Muscle of leg (tissue), 16 donors: ENCODE measurements at places on chromosomes 1 and 21. TPM values are rescaled to one million over a fixed set of nuclear protein-coding genes. Genes with fewer than 3 reads are reported as not detected.
A peak's percentile ranks its signal among the peaks of the same experiment; 100 is the strongest.

Gene SLC45A3
- total RNA-seq = 2.3 TPM

Gene RNPC3
- 13.2 TPM for total RNA-seq

Gene CFAP74
- total RNA-seq = not detected

Gene PAQR7
- total RNA-seq = 5.8 TPM

Gene TRPM2
- total RNA-seq = 0.89 TPM

Gene RBP7
- 5.7 TPM for total RNA-seq

Gene OLIG1
- 0.13 TPM for total RNA-seq

Gene KCNJ9
- total RNA-seq = 0.09 TPM

Gene KRTAP13-4
- not detected for total RNA-seq

Gene ZBTB8A
- 10.6 TPM for total RNA-seq

Gene SHC1
- 69.9 TPM for total RNA-seq

Gene CLCNKB
- 0.40 TPM for total RNA-seq

Gene KCNC4
- total RNA-seq = 2.7 TPM

Gene AADACL4
- 0.04 TPM for total RNA-seq

Gene LRRC38
- 11.9 TPM for total RNA-seq

Gene KRTAP12-2
- total RNA-seq = not detected

Gene ELF3
- 0.35 TPM for total RNA-seq

DNA sequence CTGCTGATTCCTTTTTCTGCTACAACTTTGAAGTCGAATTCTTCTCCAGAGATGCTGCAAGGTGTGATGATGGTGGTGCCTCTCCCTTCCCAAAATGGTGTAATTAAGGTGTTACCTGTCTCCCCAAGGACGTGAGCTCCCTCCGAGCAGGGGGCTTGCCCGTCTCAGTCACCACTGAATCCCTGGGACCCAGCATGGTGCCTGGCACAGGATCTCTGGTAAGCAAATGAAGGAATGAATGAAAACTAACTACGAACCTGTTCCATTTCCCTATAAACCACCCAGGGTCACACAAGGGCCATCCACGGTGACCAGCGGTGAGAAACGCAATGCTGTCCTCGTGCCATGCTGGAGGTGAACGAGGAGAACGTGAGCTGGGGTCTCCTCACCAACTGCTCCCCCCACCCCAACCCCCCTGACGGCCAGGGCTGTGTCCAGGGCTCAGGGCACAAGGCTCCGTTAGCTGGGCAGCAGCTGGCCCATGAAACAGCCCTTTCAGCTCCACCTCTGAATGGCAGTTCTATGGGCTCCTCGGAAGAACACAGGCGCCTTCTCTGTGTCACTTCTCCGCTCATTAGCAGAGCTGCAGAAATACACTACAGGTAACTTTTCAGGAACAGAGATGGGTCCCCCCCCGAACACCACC, 2.2 kb upstream of the MATN1 start:
- no peak for DNase-seq

GRCh38 chr1:73859227-73859626, 338.7 kb downstream of the LRRIQ3 start:
- DNase-seq = no peak

DNA sequence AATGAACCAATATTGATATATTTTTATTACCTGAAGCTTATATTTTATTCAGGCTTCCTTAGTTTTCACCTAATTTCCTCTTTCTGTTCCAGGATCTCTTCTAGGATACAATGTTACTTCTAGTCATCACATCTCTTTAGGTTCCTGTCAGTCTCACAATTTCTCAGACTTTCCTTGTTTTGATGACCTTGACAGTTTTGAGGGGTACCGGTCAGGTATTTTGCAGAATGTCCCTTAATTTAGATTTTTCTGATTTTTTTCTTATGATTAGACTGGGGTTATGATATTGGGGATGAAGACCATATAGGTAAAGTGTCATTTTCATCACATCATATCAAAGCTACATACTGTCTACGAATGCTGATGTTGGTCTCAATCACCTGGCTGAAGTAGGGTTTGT, 167.5 kb downstream of the LMX1A start:
- DNase-seq = no peak

DNA sequence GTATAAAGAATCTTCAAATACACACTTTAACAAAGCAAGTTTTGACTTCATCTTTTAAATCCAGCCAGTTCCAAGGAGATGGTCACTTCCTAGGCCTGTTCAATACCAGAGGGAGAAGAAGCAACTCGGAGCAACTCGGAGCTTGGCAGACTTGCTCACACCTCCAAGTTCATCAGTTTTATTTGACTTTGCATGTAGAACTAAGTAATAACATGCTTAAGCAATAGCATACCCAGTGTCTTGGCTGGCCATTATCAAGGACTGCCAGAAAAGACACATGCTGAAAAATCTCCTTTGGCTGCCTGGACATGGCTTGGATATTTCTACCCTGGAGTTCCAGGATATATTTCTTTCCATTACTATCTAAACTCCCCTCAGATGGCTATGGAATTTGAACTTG, 52.6 kb downstream of the GNG12 start:
- peak; percentile 88 for DNase-seq

GRCh38 chr1:156877433-156878170, 15.9 kb upstream of the PEAR1 start:
- no peak for DNase-seq

DNA sequence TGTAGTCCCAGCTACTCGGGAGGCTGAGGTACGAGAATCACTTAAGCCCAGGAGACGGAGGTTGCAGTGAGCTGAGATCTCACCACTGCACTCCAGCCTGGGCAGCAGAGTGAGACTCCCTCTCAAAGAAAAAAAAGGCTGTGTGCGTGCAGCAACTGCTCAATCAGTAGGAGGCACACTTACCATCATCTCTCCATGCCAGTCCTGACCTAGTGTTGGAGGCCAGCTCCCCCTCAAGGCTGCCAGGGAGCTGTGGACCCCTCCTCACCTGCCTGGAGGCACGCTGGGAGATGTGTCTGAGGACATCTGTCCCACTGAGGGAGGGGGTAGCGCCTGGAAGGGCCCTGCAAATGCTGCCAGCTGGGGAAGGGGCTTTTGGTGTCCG, 11.9 kb downstream of the RPS6KA1 start:
- DNase-seq = no peak

DNA sequence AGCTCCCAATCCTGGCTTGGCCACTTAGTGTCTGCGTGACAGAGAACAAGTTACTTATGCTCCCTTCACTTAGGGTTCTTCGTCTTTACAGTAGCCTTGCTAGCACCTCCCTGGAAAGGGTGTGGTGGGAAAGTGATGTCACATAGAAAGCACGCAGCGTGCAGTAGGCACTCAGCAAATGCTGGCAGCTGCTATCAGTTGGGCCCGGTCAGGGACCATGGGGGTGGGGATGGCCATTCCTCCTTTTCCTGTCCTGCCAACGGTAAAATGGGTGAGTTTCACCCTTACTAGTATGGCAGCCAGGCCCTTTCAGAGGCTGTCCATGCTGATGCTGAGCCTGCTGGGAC, 6.2 kb upstream of the KCNA10 start:
- peak; percentile 23 for DNase-seq

GRCh38 chr1:115969509-115969908, 6.8 kb upstream of the SLC22A15 start:
- DNase-seq = no peak

DNA sequence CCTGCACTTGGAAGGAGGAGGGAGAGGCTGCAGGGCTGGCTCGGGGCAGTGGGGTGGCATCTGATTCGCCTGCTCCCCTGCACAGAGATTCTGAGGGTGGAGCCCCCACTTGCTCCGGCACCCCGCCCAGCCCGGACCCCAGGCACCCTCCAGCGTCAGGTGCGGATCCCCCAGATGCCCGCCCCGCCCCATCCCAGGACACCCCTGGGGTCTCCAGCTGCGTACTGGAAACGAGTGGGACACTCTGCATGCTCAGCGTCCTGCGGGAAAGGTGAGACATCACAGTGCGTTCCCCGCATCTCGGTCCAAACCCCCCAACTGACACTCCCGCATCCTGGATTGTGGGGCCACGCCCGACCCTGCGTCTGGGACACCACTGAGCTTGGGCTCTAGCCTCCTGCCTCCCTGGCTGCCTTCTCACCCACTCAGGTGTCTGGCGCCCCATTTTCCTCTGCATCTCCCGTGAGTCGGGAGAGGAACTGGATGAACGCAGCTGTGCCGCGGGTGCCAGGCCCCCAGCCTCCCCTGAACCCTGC, 7.9 kb downstream of the ADAMTSL4 start:
- no peak for DNase-seq

DNA sequence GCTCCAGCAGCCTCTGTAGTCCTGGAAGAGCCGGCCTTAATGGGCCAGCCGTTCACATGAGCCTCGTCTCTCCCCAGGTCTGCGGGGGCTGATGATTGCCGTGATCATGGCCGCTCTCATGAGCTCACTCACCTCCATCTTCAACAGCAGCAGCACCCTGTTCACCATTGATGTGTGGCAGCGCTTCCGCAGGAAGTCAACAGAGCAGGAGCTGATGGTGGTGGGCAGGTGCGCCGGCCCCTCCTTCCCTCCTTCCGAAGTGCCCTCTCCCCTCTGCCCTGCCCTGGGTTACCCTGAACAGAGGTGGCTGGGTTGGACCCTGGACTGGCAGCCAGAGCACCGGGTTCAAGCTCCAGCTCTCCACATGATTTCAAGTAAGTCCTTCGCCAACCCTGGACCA, 13.1 kb downstream of the SLC5A9 start:
- no peak for DNase-seq

DNA sequence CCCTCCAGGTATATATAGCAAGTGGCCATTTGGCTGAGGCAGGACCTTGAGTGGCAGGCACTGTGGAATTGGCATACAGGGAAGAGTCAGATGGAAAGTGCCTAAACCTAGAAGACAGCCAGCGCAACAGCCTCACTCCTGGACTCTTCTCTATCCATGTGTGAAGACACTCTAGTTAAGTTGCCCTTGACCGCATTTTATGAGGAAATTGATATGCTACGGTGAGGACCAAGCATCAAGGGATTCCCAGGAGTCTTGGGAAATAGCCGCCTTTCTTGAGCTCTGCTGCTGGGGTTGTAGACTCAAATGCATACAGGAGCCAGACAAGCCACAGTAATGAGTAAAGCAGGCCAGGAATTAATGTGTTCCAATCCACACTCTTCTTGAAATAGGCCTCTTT, 145.9 kb upstream of the KAZN start:
- DNase-seq = no peak

DNA sequence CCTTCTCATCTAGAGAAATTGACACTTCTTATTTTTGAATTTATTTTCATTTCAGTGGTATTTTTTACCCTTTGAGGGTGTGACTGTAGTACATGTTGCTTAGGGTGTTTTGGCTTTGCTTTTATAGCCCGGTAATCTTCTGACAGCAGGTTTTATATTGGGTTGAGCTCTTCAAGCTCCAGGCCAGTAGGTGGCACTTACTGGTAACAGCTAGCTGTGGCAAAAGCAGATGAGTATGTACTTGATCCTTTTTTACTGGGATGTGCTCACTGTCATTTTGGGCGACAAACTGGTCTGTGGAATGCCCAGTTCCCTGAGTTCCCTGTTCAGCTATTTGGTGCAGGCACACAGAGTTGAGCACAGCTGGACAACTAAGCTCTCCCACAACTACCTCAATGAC, 916.2 kb upstream of the B3GALT2 start:
- no peak for DNase-seq

- DNase-seq = peak; percentile 84
Measured at GRCh38 chr1:221234791-221235190, 355.5 kb downstream of the HLX start.

DNA sequence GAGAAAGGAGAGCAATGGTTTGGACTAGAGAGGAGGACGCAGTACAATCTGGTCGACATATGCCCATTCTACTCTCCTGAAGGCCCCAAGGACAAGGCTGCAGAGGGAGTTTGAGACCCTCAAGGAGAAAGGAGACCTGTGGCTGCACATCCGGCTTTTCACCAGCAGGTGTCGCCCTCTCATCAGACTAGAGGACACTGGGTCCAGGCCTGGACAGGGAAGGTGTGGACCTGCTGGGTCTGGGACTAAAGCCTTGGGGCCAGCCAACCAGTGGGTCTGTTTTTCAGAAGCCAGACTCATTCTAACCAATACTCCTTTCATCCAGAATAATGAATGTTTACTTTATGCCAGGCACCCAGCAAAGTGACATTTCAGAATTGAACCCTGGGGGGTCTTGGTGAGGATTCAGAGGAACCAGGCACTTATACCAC, 5.0 kb downstream of the SRARP start:
- DNase-seq = peak; percentile 78

GRCh38 chr1:54239035-54239383, 39.0 kb downstream of the MRPL37 start:
- DNase-seq = no peak

GRCh38 chr1:32825181-32825580, 7.7 kb downstream of the S100PBP start:
- DNase-seq = no peak

GRCh38 chr1:162470216-162470615, 27.4 kb upstream of the UHMK1 start:
- no peak for DNase-seq

DNA sequence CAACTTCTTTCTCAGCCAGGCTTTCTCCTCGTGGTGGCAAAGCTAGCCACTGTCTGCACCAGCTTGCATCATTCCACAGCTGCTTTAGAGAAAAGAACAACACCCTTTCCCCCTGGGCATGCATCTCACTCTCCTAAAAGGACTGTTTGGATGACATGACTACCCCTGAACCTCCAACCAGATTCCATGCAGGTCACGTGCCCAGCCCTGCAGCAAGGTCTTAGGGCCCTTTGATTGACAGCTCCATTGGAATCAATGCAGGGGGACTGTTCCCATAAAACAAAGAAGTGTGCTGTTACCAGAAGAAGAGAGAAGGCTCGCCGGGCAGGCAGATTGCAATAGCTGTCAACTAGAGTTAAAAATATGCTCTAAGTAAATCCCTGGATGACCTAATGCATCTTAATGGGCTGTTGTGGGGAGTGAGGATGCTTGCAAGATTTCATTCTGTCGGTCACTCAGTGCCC, 24.4 kb downstream of the KCNA2 start:
- DNase-seq = no peak

- peak; percentile 92 for DNase-seq
Measured at GRCh38 chr1:23528250-23528978, 2.6 kb downstream of the E2F2 start.

DNA sequence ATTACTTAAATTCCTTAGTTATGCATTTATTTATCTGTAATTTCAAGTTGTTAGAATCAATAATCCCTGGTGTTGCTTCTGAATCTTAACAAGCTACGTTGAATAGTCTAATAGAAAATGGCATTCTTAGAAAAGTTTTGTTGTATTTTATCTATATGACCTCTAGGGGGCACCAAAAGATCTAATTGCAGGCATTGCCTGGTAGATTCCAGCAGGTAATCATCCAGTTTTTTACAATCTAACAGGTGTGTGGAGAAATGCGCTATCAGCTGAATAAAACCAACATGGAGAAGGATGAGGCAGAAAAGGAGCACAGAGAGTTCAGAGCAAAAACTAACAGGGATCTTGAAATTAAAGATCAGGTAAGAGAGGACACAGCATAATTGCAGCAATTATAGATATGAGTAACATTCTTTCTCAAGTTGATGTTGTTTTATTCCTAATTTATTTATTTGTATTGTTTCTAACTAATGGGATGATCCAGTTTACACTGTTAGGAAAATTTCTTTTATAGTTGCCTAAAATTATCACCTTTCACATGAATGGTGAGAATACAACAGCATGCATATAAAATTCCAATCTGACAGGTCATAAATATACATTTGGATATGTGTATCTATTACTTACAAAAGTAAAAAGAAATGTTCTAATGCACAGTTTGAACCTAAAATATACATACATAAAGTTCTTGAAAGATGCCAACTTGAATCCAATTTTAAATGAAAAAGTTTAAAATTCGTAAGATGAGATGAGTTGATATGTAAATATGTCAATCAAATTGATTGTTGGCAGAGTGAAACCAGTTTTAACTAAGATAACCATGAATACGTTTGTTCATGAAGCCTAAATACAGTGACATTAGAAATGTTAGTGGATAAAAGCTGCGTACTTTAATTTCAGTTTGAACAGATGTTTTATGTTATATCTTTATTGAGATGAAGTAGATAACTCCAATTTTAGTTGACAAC, 88.4 kb downstream of the SDCCAG8 start:
- DNase-seq = peak; percentile 45
